ENCODE measurements at places on chromosomes 2 and 18.

DNA sequence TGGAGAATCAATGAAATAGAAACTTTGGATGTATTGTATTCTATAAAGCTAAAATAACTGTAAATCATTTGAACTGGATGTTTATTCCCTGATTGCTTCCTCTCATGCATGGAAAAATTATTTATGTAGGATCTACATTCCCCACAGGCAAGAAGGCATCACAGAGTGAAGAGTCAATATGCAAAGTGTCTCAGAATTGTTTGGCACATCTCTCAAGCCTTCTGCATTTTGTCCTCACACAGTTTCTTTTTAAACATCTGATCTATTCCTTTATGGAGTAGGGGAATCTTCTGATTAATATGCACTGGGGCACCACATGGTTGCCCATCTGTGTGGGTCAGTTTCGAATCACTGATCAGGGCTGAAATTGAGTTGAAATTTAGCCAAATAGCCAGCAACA, 465.4 kb downstream of the ZNF804A start:
- DNase-seq = no peak

GRCh38 chr2:191206613-191207471, 38.4 kb upstream of the MYO1B start:
- no peak for DNase-seq

- no peak for DNase-seq
Measured at GRCh38 chr2:55425431-55425831, 5.8 kb upstream of the CCDC88A start.

GRCh38 chr18:35588122-35588521, 6.6 kb downstream of the GALNT1 start:
- no peak for DNase-seq

- DNase-seq = no peak
Measured at GRCh38 chr2:126616606-126617069, 39.3 kb upstream of the GYPC start.
